Islet precursor cell (in vitro differentiated cells): ENCODE measurements at places on chromosomes 6 and 20.

DNA sequence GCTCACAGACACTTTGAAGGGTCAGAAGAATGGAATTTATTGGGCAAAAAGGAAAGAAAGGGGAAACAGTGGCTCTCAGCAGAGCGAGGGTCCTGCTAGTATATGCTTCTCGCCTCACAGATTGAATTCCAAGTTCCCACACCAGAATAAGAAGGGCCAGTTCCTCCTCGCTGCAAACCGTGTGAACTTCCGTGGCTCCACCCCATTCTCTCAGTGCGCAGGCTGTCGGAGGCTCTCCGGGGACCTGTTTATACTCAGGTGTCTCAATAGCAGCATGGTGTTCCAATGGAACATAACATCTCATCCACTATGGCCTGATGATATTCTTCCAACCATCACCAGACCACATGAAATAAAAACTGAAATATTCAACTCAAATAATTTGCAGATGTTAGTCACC is 4.6 kb downstream of the SAMD3 start:
- DNase-seq = no peak

- DNase-seq = peak; percentile 26
These were observed 115.2 kb downstream of the DLL1 start for GRCh38 chr6:170175644-170176135.

GRCh38 chr6:123118811-123119210 is 122.8 kb downstream of the CLVS2 start:
- DNase-seq = no peak

GRCh38 chr6:131960371-131961133 is 9.4 kb upstream of the CCN2 start:
- DNase-seq = no peak
